SW480 (cell line): ENCODE measurements at places on chromosomes 11 and 22.

GRCh38 chr11:93288767-93289166, 41.8 kb upstream of the DEUP1 start:
- DNase-seq, result no peak

- DNase-seq, result no peak
Observed at GRCh38 chr11:92846491-92847125, 122.8 kb upstream of the MTNR1B start.

- DNase-seq, result no peak
Observed at GRCh38 chr11:32184723-32185376, 94.0 kb downstream of the RCN1 start.

GRCh38 chr11:17932472-17932871, 80.4 kb downstream of the SERGEF start:
- DNase-seq, result no peak

GRCh38 chr11:117181586-117182550, 3.3 kb downstream of the SIDT2 start:
- no peak for DNase-seq

DNA sequence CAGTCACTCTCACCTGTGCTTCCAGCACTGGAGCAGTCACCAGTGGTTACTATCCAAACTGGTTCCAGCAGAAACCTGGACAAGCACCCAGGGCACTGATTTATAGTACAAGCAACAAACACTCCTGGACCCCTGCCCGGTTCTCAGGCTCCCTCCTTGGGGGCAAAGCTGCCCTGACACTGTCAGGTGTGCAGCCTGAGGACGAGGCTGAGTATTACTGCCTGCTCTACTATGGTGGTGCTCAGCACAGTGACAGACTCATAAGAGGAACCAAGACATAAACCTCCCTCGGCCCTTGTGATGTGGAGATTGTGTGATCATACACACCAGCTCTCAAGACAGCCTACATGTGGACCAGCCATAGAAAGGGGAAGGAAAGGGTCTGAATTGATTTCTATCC, 113.3 kb downstream of the ZNF280B start:
- no peak for DNase-seq

GRCh38 chr11:87144252-87144651, 106.5 kb downstream of the TMEM135 start:
- peak; percentile 6 for DNase-seq

- no peak for DNase-seq
Observed at GRCh38 chr22:33737662-33738061, 182.6 kb downstream of the LARGE1 start.

GRCh38 chr11:132744771-132745170, 787.5 kb downstream of the OPCML start:
- no peak for DNase-seq

GRCh38 chr22:20102203-20102780, 13.6 kb upstream of the RANBP1 start:
- no peak for DNase-seq
